Hematopoietic multipotent progenitor cell (in vitro differentiated cells): ENCODE measurements at places on chromosomes 5 and 9.

DNA sequence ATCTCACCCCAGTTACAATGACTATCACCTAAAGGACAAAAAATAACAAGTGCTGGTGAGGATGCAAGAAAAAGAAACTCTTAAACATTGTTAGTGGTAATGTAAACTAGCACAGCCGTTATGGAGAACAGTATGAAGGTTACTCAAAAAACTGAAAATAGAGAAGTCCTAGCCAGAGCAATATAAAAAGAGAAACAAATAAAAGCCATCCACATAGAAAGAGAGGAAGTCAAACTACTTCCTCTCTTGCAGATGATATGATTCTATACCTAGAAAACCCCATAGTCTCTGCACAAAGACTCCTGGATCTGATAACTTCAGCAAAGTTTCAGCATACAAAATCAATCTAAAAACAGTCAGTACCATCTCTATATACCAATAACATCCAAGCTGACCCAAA is 221.5 kb upstream of the FAM174A start:
- DNase-seq: no peak

DNA sequence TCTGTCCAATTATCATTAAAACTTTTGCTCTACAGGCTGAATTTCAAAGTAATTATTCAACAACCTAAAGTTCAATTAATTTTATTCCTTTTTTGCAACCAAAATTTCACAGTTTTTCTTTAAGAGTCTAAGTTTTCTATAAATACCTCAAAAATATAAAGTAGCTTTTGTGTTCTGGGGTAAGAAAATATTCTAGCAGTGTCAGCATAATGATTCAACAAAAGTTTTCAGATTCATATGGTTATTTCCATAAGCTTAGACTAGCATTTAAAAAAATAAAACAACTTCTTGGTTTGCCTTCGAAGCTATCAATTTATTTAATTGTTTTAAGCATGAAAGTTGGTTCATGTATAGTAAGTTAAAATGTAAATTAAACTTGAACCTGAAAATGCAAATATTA is 1962.3 kb upstream of the CDH6 start:
- no peak for DNase-seq

DNA sequence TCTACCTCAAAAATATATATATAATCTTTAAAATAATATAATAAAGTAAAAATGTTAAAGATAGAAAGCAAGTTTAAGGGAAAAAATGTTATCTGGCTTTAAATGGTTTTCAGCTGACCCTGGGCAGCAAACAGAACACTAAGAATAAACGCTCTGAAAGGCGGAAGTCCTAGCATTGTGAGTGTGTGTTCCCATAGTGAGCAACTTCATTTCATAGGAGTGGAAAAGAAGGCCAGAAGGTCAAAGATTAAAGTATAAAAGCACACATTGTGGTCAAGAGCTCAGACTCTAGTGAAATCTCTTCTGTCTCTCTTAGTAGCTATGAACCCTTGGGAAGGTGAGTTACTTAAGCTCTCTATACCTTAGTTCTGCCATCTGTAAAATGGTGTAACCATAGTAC is 374.4 kb downstream of the ENC1 start:
- no peak for DNase-seq

DNA sequence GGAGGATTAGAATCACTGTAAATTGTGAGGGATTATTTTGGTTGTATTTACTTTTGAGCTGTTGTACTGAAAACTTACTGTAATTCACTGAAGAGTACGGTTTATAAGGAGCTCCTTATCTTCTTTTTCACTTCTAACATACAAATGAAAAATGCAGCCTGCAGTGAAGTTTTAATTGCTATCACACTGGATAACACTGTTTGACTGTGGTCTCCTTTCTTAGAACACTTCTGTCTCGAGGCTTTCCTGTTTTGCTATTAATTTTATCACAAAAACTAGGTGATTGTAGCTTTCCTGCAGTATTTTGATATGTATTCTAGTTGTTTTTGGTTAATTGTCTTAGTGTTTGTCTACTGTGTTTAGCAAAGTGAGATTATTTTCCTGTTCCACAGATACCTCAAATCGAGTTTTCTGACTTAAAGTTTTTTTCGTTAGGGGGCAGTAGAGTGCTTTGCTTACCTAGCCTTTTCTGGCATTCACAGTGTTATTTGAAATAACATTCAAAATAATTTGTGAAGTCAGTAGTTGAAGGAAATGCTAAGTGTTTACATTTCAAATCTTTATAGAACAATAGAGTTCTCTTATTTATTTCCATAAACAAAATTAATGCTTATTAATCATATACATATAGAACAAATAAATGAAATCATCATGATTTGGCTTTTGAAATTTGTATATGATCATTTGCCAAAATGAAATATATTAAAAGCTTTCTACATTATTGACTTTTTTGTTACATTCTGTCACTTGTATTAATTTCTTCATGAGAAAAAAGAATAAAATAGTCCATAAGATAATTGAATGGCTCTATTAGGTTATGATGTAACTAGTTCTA is 52.9 kb downstream of the COMMD10 start:
- DNase-seq: peak; percentile 77

GRCh38 chr5:79562351-79563246 is 48.7 kb upstream of the HOMER1 start:
- DNase-seq: no peak

DNA sequence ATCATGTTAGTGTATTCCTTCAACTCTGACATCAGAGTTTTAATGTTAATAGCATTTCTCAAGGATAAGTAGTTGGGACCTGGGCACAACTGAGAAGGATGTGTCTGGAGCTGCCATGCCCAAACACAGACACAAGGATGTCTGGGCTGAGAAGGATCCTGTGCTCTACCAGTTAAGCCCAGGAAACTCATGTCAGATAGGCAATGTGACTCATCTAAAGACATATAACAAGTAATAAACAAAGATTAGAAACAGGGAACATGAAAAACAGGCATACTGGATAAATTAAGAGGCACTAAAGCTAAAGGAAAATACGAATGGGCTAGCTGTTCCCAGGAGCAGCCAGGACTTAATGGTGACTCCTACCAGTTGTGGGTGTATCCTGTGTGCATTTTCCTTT is 9.1 kb upstream of the EGFLAM start:
- no peak for DNase-seq

DNA sequence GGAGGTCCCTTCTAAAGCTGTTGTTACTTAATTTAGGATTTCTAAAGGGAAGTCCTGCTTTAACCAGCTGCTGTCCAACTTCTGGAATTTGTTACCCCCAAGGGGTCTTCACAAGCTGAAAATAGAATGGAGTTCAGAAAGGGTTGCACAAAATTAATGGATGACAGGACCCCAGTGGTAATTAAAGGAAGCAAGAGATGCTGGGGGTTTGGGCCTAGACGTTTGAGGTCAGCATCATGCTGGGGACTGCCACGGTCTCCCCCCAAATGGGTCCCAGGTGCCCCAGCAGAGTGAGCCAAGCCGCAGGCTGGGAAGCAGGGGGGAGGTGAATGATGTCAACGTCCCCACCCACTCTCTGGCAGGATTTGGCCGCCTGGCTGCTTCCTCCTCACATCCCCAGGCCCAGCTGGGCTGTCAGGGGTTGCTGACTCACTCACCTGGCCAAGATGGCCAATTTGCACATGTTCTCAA is 97.5 kb upstream of the ARAP3 start:
- peak; percentile 57 for DNase-seq

DNA sequence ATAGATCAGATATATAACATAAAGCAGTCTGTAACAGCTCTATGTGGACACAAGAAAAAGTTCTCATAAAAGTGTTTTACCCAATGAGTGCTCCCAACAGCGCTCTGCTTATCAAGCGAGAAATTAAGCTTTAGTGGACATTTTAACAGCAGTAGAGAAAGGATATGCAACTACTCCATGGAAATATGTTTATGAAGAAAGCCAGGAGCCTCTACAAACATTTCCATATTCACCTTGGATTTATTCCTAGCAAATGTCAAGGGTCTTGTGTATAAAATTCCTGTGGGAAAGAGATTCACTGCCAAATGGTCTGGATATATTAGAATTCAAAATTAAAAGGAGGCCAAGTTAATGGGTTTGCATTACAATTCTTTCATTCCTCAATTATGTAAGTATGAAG is 66.5 kb downstream of the DTWD2 start:
- no peak for DNase-seq

DNA sequence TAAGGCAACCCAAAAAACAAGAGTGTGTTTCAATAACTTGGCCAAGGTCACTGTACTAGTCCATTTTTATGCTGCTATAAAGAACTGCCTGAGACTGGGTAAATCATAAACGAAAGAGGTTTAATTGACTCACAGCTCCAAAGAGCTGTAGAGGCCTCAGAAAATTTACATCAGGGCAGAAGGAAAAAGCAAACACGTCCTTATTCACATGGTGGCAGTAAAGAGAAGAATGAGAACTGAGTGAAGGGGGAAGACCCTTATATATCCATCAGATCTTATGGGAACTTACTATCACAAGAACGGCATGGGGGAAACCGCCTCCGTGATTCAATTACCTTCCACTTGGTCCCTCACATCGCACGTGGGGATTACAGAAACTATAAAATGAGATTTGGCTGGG is 64.3 kb upstream of the CAMK4 start:
- no peak for DNase-seq

- DNase-seq: peak; percentile 75
Measured at GRCh38 chr5:53481887-53482716, 1.7 kb downstream of the FST start.

GRCh38 chr9:123368536-123369153 is 12.6 kb downstream of the CRB2 start:
- DNase-seq: no peak
